Activated T-helper 17 cell treated with anti-CD3 and anti-CD28 coated beads, Interleukin-2, amount 50 U/mL, for 72 hours (primary cell): ENCODE measurements at places on chromosomes 11 and 22.

GRCh38 chr11:34564406-34564805, 50.8 kb upstream of the ELF5 start:
- ATAC-seq, result no peak

DNA sequence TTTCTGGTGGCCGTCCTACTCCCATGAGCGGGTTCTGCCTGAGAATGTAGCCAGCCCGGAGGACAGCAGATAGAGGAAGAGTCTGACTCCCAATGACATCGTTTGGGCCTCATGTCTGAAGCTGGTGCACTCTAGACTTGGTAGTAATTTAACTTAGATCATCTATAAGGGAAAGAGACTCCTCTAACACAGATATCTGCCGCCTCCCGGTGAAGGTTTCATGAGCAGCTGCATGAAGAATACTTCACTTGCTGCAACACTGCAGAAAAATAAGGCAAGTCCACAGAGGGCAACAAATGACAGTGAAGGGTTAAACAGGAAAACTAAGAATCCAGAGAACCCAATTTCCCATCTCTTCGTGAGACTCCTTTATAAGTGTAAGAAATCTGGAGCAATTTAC, 5.9 kb upstream of the ARL2 start:
- ATAC-seq, result no peak

- no peak for ATAC-seq
Measured at GRCh38 chr11:124600621-124601320, 10.5 kb upstream of the PANX3 start.

- ATAC-seq, result no peak
Measured at GRCh38 chr11:39221550-39222138, 2237.8 kb downstream of the LRRC4C start.

- ATAC-seq, result no peak
Measured at GRCh38 chr11:66866511-66866986, 9.7 kb downstream of the LRFN4 start.

DNA sequence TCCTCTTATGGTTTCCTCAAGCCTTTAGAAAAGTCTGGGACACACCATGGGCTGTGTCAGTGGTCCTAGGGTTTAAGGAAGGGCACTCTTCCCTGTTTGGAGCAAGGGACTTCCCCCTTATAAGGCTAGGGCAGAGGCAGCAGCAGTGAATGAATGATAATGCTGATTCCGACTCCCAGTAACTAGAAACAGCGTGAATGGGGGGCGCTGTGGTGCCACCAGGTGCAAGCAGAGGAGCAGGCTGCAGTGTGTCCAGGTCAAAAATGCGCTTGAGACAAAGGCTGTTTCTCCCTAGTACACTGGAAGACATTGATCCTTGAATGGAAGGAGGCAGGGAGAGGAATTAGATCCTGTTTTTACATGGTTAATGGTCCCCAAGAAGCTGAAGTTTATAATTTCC, 11.6 kb upstream of the RIC3 start:
- no peak for ATAC-seq

DNA sequence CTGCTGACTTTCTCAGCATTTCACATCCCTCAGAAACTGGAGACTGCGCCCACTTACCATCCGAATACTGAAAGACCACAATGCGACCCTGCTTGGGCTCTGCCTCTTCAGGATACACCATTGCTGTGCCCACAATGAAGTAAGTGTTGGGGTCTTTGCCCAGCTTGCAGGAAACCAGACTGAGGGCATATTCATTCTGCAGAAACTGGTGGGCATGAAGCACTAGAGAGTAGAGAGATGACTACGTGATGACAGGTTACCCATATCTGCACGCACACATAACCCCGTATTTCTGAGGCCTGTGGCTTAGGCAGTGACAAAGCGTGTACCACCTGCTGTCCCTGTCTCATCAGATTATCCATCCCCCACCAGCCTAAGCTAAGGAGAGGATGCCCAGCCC, 14.6 kb upstream of the VWCE start:
- ATAC-seq, result peak; percentile 74

GRCh38 chr11:69831985-69832384, 12.8 kb upstream of the FGF3 start:
- no peak for ATAC-seq

DNA sequence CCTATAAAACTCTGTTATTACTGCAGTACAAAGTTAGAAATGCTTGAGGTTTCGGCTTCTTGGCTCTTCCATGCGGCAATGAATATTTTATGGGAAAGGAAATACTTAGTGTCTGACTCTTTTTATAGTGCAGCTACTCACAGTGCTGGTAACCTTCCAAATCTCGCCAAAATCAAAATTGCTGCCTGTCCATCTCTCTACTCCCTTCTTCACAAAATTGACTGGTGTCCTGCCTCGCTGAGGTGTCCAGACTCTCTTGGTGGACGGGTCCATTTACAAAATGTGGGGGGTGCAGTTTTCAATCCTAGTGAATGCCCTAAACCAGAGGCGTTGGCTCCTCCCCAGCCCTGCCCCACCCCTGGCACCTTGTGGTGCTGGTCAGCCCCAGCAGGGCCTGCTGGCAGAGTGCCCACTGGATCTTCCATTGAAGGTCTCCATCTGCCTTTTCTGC, 73.5 kb downstream of the ZBTB16 start:
- no peak for ATAC-seq

- ATAC-seq, result no peak
Measured at GRCh38 chr22:28710107-28710506, 30.5 kb upstream of the TTC28 start.

DNA sequence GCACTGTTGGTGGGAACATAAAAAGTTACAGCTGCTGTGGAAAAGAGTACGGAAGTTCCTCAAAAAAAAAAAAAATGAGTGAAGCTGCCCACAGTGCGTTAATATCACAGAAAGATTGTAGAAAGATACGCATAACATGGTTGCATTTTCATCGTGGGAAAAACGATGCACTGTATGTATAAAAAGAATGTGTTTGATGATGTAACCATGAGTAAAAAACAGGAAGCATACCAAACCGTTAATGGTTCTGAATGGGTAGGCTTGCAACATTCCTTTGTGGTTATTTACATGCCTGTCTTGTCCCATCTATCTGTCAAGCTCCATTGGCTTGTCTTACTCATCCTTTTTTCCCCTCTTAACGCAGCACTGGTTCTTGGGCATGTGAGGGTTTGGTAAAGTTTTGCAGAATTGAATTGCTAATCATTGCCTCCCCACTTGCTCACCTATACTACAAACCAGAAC, 33.8 kb upstream of the DKK3 start:
- no peak for ATAC-seq

DNA sequence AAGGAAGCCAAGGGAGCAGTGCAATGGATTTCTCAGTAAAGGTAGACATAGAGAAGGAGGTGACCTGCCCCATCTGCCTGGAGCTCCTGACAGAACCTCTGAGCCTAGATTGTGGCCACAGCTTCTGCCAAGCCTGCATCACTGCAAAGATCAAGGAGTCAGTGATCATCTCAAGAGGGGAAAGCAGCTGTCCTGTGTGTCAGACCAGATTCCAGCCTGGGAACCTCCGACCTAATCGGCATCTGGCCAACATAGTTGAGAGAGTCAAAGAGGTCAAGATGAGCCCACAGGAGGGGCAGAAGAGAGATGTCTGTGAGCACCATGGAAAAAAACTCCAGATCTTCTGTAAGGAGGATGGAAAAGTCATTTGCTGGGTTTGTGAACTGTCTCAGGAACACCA, 6.6 kb downstream of the TRIM22 start:
- ATAC-seq, result no peak

DNA sequence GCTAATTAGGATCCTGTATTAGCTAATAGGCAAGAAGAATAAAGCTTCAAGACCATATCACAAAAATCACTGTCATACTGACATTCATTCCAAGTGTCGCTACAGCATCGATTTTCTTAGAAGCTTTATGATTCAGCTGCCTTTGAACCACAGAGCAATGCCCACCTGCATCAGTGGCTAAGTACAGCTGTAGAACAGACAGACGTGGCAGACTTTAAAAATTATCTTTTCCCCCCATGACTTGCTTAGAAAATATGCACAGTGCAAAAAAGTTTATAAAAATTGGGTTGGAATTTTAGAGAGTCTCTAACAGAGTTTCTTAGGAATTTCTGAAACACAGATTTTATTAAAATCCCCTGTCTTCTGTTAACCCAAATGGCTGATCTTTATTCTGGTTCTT, 120.8 kb downstream of the CADM1 start:
- no peak for ATAC-seq

- ATAC-seq, result no peak
Measured at GRCh38 chr11:2750682-2751522, 51.1 kb upstream of the KCNQ1OT1 start.

- no peak for ATAC-seq
Measured at GRCh38 chr11:94302776-94303175, 1.6 kb upstream of the IZUMO1R start.

DNA sequence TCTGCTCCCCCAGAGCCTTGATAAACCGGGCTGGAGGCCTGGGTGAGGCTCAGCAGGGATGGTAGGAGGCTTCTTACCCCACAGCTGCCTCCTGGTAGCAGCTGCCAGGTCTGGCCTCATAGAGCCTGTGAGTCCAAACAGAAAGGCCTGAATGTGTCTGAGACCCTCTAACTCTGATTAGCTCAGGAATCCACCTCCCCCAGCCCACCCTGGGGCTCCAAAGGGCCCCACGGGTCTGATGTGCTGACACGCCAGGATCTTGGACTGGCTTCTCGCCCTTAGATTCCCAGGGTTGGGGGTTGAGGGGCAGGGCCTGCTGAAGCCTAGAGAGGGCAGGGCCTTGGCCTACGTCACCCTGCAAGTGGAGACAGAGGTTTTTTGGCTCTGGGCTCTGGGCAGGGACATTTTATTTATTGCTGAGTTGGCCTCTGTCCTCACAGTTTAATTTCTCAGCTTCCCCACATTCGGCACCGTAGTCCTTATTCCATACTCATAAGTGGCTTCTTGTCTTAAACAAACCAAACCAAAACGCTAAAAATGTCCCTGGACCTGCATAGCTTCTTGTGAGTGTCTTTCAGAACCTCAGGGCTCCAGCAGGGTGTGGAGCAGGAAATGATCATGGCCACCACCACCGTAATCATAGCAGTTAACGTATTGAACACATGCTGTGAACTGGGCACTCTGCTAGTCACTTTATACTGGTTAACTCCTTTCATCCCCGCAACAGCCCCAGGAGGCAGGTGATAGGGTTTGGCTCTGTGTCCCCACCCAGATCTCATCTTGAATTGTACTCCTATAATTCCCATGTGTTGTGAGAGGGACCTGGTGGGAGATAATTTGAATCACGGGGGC, 25.1 kb downstream of the KIAA1671 start:
- no peak for ATAC-seq

DNA sequence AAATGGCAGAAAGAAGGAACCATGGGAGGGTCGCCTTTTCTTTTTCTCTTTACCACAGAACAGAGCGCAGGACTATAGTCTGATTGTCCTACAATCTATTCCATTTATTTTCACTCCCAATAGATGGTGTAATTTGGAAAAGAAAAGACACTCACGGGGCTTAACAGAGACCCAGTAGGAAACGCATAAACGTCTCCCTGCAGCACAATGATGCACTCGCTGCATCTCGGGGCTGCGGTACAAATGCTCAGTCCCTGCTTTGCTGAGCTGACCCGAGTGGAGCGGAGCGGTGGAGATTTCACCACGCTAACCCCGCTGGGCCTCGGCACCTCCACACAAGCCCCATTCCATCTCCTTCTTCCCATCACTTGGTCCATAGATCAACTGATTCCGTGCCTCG, 1.5 kb downstream of the FEZ1 start:
- no peak for ATAC-seq

GRCh38 chr11:111520560-111520959, 6.0 kb downstream of the HOATZ start:
- ATAC-seq, result no peak

DNA sequence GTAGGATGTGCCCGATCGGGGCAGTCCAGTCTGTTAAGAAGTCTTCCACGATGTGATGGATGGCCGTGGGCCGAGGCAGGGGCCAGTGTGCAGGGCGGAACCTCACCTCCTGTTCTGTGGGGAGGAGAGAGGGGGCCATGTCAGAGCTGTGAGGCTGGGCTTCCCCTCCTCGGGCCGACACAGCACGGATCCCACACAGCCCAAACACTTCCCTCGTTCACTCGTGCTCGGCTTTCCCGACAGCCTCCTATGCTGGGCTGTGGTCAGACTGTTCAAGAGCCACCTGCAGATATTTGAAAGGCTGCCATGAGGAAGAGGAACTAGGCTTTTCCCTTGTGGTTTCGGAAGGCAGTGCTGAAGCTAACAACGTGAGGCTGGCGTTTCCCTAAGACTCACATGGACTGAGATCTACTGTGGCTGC, 12.3 kb upstream of the TXN2 start:
- ATAC-seq, result no peak

GRCh38 chr22:30307041-30307574, 17.8 kb upstream of the CASTOR1 start:
- ATAC-seq, result no peak

DNA sequence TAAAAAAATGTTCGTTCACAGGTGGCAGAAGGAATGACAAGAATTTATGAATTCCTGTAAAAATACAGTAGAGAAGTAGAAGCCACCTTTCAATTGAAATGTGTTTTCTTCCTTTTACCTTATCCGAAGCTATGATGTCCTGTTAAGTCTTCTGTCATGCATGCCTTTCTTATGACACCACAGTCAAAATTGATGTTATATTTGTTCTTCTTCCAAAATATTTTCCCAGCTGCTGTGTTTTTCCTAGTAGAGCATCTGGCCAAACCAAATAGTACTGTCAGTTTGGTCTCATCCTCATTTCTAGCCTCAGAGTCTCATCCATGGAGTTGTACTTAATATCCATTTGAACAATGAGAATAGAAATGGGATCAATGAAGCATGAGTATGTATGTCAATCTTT, 206.1 kb downstream of the PGR start:
- no peak for ATAC-seq

DNA sequence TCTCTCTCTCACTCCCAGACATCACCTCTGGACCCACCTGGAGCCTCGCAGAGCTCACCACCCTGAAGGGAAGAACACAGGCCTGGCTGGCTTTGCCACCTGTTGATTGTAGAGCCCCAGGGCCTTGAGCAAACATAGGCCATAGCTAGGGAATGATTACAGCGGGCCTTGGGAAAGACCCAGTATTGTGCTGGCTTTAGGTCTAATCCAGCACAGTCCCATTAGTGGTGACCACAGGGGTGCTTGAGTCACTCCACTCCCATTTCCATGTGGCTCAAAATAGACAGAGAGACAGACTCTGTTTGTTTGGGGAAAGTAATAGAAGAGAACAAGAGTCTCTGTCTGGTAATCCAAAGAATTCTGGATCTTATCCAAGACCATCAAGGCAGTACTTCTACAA, 42.7 kb upstream of the FAM181B start:
- no peak for ATAC-seq

DNA sequence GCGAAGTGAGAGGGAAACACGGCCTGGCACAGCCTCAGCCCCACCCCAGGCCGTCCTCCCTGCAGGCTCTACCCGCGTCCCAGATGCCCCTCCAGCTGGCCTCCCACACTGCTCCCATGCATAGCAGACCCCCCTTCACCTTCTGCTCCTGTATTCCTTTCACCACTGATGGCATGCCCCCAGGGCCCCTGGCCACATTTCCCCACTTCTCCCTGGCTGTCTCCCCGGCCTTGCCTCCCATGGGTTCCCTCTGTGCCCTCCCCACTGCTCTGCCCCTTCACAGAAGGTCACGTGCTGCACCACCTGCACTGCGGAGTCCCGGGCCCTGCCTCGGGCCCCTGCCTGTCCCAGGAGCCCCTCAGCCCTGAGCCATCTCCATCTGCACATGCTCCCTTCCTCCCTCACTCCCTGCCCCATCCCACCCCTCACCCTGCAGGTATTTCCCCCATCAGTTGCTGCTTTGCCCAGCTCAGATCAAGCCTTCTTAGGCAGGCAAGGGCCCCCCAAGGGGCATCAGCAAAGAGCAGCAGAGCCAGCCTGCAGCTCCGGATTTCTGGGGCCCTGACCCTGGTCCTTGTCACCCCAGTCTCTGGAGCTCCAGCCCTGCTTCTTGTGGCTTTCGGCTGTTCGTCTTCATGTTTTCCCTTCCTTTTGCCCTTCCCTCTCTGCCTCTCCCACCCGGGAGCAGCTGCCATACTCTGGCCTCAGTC, 46.4 kb downstream of the GAB4 start:
- no peak for ATAC-seq
